ENCODE measurements at places on chromosomes 1 and 21.
A peak's percentile ranks its signal among the peaks of the same experiment; 100 is the strongest.

DNA sequence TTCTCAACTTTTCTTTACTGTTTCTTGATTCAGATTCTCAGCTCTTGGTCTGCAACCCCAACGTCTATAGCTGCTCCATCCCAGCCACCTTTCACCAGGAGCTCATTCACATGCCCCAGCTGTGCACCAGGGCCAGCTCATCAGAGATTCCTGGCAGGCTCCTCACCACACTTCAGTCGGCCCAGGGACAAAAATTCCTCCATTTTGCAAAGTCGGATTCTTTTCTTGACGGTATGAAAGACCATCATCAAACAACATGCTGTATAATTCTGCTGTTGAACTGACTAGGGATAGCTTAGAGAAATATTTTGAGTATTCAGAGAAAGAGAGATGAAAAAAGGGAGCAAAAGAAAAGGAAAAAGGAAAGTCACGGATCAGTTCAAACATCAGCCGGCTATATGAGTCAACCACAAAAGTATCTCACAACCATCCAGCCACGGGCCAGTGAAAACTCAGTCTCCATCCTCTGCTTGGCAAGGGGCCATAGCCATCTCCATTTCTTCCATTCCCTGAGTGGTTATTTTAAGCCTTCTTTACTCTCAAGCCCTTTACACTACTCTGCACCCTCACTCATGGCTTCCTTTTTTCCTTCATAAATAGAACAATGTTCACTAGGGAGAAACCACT is 14.1 kb downstream of the DNASE2B start:
- no peak for DNase-seq

- no peak for DNase-seq
These were observed 273.2 kb downstream of the NPHP4 start for GRCh38 chr1:5718831-5719632.

GRCh38 chr1:3905266-3905952 is 5.3 kb upstream of the C1orf174 start:
- no peak for DNase-seq

- no peak for DNase-seq
These were observed 8.8 kb upstream of the ATG4C start for GRCh38 chr1:62774971-62775595.

GRCh38 chr21:46182548-46183336 is 1.5 kb downstream of the SPATC1L start:
- no peak for DNase-seq

DNA sequence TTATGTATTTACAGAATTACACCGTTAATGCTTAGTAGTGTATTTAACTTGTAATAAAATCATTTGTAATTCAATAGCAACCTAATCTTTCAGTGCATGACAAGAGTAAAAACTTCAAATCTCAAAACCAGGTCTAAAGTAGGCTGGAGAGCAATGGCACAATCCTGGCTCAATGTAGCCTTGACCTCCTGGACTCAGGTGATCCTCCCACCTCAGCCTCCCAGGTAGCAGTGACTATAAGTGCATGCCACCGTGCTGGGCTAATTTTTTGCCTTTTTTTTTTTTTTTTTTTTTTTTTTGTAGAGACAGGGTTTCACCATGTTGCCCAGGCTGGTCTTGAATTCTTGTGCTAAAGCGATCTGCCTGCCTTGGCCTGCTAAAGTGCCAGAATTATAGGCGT is 11.3 kb downstream of the IPP start:
- no peak for DNase-seq

GRCh38 chr1:234772345-234773147 is 162.6 kb upstream of the IRF2BP2 start:
- peak; percentile 93 for DNase-seq

DNA sequence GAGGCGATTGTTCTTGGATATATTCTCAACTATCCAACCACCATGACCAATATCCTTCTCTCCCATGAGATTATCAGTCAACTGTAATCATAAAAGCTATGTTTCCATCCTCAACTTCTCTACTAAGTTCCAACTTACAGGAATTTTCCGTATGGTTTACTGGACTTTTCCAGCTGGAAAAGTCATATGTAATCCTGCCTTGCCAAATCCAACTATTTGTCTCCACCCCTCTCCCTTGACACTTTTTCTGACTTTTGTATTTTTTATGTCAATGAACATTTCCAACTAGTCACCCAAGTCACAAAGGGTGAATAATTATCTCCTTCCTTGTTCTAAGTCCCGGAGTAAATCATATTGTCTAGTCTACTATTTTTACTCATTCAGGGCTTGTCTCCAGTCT is 293.1 kb downstream of the USP25 start:
- DNase-seq, result no peak

GRCh38 chr1:180372728-180373127 is 129.6 kb downstream of the ACBD6 start:
- DNase-seq, result no peak

GRCh38 chr1:76177615-76178014 is 103.1 kb downstream of the ST6GALNAC3 start:
- no peak for DNase-seq

GRCh38 chr21:31470896-31471694 is 127.0 kb upstream of the TIAM1 start:
- DNase-seq, result no peak

GRCh38 chr1:192167911-192168700 is 9.8 kb downstream of the RGS18 start:
- no peak for DNase-seq

- DNase-seq, result no peak
These were observed 422.9 kb downstream of the PTBP2 start for GRCh38 chr1:97144527-97144926.

DNA sequence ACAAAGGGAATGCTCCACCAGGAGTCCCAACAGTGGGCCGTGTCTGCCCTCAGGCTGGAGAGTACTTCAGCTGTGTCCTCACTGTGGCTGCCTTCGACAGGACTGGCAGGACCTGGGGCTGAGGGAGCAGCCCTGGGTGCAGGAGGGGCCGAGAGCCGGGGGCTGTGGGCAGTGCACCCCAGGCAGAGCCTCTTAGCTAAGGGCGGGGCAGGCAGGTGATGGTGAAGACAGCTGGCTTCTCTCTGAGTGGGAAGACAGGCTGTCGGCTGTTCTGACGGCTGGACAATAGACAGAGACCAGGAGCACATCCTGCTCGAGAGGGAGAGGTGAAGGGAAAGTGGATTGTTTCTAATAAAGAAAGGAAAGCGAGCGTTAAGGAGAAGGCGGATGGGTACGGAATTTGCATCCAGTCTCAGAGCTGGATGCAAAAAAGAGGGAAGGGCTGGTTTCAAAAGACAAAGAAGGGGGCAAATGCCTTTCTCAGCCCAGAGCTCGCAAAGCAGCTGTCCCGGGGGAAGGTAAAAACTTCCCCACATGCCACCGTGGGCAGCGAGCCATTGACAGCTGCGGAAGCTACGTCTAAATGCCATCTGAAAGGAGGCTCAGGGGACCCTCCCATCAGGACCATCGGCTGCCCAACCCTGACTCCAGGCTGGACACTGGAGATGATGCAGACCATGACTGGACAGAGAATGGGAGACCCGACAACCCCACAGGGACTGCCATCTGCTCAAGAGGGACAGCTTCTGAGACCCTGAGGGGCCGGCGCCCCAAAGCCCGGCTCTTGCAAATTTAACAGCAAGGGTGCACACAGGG is 92.0 kb downstream of the STUM start:
- no peak for DNase-seq
